Nephron progenitor cell (in vitro differentiated cells): ENCODE measurements at places on chromosomes 3 and 15.

DNA sequence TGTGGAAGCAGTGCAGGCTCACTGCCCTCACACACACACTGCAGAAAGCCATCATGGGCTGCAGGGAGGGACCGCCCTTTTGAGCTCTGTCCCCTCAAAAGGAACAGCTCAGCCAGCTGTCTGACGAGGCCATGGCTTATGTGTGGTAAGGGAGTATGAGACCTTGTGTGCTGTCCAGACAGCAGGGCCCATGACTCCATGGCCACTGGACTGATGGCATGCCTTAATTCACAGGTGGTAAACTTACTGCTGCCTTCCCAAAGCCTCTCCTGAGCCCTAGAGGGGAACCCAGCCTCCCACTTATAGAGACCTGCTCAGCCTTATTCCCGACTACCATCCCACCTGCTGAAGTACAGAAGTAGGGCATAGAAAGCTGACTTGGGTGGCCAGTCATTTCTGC is 5.6 kb downstream of the FAM240A start:
- H3K4me3 ChIP-seq: no peak overlapping the region
- peaks cover 31% of the 10 kb centered on the region for H3K4me1 ChIP-seq
- no peak overlapping the region for H3K27ac ChIP-seq

- no peak overlapping the region for H3K27ac ChIP-seq
- no peaks in the 10 kb centered on the region for H3K36me3 ChIP-seq
- no peak for DNase-seq
- no peak overlapping the region for H3K4me3 ChIP-seq
- H3K27me3 ChIP-seq: no peaks in the 10 kb centered on the region
Measured at GRCh38 chr3:159501029-159501428, 487.6 kb upstream of the IL12A start.

- H3K27ac ChIP-seq: no peak overlapping the region
- no peaks in the 10 kb centered on the region for H3K36me3 ChIP-seq
- H3K4me3 ChIP-seq: no peak overlapping the region
- no peaks in the 10 kb centered on the region for H3K4me1 ChIP-seq
- H3K27me3 ChIP-seq: no peaks in the 10 kb centered on the region
Measured at GRCh38 chr3:182294256-182294655, 499.0 kb upstream of the ATP11B start.

GRCh38 chr3:188900421-188900951 is 271.3 kb upstream of the TPRG1 start:
- H3K4me1 ChIP-seq: peaks cover 32% of the 10 kb centered on the region
- H3K27me3 ChIP-seq: peaks cover 3% of the 10 kb centered on the region
- no peak for DNase-seq
- no peak overlapping the region for H3K4me3 ChIP-seq

DNA sequence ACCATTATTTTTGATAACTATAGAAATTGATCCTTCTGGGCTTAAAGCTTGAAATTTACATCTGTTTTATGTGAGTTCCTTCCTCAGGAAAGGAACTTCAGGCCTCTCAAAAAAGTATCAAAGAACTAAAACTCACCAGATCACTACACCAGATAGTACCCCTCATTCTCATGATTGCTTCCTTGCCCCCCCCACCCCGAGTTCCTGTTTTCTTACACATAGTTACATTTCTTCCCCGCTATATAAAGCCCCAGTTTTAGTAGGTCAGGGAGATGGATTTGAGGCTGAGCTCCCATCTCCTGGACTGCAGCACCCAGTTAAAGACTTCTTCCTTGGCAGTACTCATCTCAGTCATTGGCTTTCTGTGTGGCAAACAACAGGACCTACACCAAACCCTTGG is 80.3 kb upstream of the HRH1 start:
- no peak overlapping the region for H3K4me3 ChIP-seq
- H3K36me3 ChIP-seq: no peaks in the 10 kb centered on the region
- peaks cover 26% of the 10 kb centered on the region for H3K27me3 ChIP-seq
- H3K4me1 ChIP-seq: no peaks in the 10 kb centered on the region
- no peak overlapping the region for H3K27ac ChIP-seq

- no peak overlapping the region for H3K4me3 ChIP-seq
- H3K27ac ChIP-seq: no peak overlapping the region
- H3K4me1 ChIP-seq: peaks cover under 1% of the 10 kb centered on the region
- no peaks in the 10 kb centered on the region for H3K36me3 ChIP-seq
- no peak for DNase-seq
Measured at GRCh38 chr15:45395943-45396342, 17.6 kb upstream of the GATM start.
